ENCODE measurements at places on chromosomes 7 and 10.

GRCh38 chr10:18620856-18621255 is 30.5 kb downstream of the NSUN6 start:
- DNase-seq: no peak

DNA sequence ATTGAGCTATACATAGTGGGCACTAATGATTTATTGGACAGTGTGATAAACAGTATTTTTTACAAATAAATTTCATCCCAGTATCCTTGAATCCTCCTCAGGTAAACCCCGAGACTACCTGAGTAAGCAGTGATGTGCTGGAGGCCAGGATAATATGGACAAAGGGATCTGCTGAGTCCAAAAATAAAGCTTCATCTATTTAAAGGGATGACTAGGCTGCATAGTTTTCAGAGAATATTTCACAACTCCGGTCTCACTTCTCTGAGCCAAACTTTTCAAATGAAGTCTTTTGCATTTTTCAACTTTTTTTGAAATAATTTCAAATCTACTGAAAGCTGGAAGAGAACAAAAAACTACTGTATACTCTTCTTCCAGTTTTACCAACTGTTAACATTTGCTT is 2.5 kb downstream of the ACTR3B start:
- DNase-seq: no peak

DNA sequence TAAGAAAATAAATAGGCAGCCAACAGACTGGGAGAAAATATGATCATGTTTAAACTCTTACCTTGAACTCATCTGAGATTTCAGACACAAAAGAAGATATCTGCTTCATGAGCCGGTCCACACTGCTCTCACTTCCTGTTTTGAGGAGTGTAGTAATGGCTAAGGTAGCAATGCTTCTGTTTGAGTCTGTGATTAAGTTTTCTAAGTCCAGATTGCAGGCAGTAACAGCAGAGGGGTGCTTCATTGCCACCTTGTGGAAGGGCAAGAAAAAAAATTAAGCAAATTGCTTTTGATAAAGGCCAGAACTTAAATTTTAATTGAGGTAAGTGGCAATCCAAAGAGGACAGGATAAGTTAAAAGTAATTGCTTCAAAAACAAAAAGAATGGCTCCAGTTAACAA is 69.1 kb downstream of the MEST start:
- no peak for DNase-seq

GRCh38 chr7:130922206-130923112 is 188.5 kb upstream of the KLF14 start:
- no peak for DNase-seq

GRCh38 chr10:104232613-104233102 is 494 bp upstream of the CFAP43 start:
- DNase-seq: no peak

DNA sequence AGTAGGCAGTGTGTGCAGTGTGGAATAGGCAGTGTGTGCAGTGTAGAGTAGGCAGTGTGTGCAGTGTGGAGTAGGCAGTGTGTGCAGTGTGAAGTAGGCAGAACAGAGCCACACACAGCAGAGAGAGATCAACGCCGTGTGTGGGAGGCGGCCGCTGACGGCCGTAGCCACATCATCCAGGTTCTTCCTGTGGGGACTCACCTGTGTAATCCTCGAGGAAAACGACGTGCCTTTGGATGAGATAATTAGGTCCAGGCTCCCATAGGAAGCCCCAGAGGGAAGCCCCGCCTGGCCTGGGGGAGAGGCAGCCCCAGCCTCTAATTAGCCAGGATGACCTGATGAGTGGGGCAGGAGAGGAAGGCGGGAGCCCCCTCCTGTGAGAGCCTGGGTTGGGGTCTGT is 25.4 kb downstream of the KNDC1 start:
- no peak for DNase-seq

GRCh38 chr7:94160719-94161435 is 156.7 kb upstream of the BET1 start:
- DNase-seq: no peak

DNA sequence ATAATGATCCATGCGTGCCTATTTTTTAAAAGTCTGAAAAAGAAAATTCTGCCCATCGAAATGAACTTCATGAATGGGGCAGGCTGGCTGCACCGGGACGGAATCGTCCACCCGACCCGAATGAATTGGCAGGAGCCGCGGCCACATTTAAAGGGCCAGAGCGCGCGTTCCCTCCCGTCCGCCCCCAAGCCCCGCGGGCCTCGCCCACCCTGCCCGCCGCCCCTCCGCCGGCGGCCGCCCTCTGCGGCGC is 319 bp upstream of the GATA3 start:
- no peak for DNase-seq

GRCh38 chr7:105306298-105306748 is 82.4 kb downstream of the SRPK2 start:
- no peak for DNase-seq

DNA sequence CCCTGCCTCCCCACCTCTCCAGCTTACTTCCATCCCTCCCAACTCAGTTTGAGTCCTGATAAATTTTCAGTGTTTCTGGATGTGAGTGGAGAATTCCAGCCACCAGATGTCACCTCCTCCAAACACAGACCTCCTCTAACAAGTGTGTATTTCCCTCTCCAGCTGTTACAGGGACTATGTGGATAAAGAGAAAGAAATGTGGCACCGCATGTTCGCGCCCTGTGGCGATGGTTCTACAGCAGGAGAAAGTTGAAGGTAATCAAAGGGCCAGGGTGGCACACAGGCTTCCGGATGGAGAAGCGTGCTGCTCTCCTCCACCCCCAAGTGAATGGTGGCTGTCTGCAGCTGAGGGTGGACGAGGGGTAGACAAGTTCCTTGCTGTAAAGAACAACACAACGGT is 14.7 kb downstream of the FKBP6 start:
- no peak for DNase-seq

- no peak for DNase-seq
These were observed 4.2 kb downstream of the SMARCD3 start for GRCh38 chr7:151244196-151244840.

DNA sequence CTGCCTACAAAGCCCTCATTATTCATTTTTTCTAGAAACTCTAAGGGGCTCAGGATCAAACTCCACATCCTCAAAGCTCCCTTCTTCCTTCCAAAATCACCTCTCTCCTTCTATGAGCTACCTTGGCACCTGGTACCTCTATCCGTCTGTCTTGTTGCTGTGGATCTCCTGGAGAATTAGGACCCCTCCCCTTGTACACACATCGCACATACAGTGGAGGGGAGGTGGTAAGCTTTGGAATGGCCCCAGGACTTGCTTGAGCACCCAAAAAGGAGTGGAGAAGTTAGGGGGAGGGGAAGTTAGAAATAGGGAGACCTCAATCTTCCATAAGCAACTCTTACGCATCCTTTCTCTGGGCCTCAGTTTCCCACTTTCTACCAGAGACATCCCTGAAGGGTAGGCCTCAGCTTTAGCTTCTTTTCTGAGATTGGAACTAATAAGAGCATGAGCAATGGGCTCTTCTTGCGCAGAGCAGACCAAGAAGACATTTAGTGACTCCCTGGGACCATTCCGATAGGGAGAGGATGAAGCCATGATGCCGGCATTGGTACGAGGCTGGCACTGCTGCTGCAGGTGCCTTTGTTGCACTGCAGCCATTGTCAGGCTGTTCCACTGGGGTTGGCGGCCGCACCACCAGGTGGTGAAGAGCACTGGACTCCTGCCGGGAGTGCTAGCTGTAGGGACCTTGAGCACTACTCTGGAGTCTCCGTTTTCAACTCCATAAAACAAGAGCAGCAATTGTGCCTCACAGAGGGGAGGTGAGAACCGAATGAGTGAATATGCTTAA is 4.5 kb downstream of the CYP26C1 start:
- no peak for DNase-seq

DNA sequence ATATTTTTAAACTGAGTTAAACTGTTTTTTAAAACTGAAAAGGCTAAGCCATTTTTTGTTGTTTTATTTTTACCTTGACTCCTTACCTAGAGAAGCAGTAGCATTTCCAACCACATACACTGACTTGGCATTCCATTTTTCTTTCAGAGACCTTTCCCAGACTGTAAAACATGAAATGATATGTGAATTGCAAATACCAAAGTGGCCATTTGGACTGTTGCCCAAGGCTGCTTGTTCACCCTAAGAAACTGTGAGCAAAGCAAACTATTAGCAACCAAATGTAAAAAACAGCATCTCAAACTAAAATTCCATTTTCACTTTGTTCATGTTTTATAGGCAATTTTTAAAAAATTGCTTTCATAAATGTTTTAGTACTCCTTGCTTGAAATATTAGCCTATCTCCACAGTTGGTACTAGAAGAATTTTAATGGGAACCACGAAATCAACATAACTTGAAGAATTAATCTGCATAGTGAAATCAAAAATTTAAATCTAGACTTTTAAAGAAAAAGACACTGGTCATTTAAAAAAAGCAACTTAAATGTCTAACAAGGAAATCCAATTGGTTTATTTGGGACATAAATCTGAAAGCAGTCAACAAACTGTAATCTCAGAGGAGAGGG is 10.8 kb downstream of the UROS start:
- DNase-seq: no peak

- DNase-seq: no peak
These were observed 114.7 kb downstream of the CHN2 start for GRCh38 chr7:29309041-29309854.

GRCh38 chr10:70344144-70344543 is 38.3 kb downstream of the LRRC20 start:
- no peak for DNase-seq

GRCh38 chr10:11091517-11092102 is 73.9 kb downstream of the CELF2 start:
- DNase-seq: no peak

DNA sequence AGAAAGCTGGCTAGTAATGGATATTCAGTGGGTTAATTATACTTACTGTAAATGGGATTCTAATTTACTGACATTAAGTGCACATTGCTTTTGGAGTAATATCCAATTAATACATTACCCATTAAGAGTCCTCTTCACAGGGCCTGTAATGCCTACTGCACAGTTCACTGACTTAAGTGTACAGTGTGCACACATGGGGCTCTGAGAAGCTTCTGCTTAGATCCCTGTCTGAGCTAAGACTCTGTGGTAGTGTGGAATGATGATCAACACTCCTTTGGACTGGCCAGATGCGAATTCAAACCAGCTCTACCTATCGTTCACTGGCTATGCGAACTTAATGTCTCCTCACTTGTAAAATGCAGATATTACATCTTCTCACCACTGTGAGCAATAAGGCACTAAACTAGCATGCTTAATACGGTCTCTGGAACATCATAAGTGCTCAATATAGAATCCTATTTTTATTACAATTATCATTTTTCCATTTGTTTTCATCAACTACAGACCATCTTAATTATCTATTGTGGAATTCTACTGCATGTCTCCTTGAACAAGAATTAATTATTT is 53.8 kb upstream of the SEC61G start:
- DNase-seq: no peak

GRCh38 chr10:64036321-64036930 is 515.2 kb downstream of the REEP3 start:
- DNase-seq: no peak

DNA sequence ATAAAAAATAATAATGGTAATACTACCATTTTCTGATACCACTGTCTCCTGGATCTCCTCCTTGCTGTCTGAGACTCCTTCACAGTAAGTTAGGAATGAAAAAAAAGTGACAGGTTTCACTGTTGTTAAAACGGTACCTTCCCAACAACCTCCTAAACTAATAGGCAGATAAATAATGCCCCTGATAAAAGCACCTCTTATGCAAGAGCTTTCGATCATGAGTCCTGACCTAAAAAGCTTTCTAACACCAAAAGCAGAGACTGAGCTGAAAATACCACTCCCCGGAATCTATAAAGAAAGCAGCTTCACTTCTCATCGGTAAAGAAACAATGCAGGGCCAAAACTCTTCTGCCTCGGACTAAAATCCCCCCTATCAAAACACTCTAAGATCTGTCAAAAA is 14.5 kb downstream of the PARD3 start:
- no peak for DNase-seq

GRCh38 chr7:17031906-17032551 is 150.2 kb upstream of the AGR3 start:
- DNase-seq: no peak

DNA sequence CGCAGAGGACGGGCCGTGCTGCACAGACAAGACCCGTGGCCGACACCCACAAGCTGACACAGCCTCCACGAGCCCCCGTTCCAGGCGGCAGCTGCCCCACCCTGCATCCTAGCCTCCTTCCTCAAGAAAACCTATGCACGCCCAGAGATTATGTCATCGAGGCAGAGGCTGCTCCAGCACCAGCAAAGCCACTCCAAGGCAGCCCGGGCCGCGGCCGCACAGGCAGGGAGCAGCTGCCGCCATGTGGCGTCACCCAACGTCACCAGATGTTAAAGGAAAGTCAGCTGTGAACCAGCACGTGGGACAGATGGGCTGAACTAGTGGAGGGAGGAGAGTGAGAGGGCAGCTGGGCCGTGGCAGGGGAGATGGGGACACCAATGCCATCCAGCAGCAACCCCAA is 59.8 kb downstream of the STK32C start:
- DNase-seq: no peak

DNA sequence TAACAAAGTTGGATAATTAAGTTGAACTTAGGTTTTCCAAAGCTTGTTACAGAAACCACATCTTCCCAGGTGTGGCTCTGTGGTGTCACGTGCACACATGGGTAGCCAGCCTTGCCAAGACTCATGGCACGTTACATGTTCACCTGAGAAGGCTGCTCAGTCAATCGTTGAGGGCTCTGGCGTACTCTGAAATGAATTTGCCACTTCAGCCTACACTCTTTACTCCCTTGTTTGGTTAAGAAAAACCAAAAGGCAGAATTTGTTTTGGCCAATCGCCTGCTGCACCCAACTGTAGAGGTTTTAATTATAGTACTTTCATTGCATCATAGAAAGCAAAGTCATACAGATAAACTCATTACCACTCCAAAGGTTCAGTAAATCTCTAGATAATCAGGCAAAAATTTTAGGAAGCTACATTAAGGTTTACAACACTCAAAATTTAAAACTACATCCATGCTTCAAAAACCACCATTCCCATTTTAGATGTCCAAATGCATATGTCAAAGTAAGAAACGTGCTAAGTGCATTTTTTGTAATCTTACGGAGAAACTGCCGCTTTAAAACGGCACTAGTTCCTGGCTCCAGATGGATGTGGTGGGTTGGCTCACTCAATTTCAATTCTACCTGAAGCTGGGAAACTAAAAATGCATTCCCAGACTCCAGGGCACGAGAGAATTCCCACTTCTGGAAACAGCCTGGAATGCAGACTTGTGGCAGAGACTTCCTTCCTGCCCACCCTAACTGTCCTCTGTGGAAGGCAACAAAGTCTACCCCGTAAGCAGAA is 88.4 kb downstream of the DIP2C start:
- DNase-seq: no peak

- no peak for DNase-seq
These were observed 473.5 kb downstream of the AUTS2 start for GRCh38 chr7:70071766-70072165.

DNA sequence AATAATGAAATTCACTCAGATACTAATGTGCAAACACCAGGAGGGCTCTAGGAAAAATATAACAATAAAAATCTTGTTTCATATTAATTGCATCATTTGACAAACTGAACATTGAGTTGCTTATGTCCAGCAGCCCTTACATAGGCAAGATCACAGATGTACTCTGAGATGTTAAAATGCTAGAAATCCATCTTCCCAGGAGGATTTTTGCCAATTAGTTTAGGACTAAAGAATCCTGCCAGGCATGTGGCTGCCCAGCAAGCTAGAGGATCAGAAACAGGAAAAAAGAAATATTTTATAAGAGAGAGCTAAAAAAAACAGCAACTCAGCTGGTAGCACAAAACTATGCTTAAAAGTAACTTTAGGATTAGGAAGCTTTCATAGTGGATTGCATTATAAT is 407.8 kb downstream of the NXPH1 start:
- DNase-seq: no peak

GRCh38 chr7:73968487-73968886 is 59.5 kb upstream of the ELN start:
- DNase-seq: no peak
